ENCODE measurements at places on chromosomes 5 and 9.

DNA sequence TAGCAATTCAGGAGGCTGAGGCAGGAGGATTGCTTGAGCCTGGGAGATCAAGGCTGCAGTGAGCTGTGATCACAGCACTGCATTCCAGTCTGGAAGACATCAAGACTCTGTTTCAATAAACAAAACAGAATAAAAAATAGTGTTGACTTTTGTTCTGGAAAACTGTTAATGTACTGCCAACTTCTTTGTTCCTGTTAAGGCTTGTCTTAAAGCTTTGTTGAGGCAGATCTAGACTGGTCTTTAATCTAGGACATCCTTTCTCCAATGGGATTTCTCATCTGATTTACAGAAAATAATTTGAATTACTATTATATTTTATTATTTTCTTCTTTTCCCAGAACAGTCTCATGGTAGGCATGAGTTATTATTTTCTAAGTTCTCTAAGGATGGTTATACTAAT is 26.0 kb downstream of the BDP1 start:
- DNase-seq, result no peak

GRCh38 chr9:101119206-101119819 is 90.8 kb downstream of the PLPPR1 start:
- DNase-seq, result peak; percentile 88

DNA sequence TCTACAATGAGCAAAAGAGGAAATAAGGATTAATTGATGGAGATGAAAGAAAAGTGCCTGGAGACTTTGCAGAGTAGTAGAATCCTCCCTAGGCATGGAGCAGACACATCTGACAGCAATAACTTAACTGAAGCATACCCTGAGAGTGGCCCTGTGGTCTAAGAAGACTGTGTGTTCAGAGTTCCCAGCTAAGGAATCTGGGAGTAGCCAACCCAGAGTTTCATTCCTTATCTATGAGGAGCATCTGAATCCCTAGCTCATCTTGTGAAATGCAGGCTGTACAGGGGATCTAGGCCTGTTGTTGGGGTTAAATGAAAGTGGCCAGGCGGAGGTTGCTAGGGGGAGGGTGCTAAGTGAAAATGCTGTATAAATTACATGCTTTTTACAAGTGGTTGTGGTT is 233.1 kb upstream of the FBXL7 start:
- DNase-seq, result no peak

DNA sequence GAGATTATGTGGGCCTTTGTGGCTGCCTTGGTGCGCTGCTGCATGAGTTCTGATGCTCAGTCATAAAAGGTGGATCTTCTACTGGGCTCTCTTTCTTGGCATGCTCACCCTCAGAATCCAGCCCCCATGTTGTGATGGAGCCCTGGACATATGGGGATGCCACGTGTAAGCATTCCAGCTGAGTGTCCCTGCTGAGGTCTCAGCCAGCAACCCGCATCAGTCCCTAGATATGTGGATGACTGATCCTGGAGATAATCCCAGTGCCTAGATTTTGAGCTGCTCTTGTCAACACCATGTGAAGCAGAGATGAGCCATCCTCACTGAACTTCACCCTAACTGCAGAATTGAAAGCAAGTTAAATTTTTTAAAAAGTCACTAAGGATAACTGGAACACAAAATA is 390.1 kb downstream of the DMRT2 start:
- DNase-seq, result no peak

DNA sequence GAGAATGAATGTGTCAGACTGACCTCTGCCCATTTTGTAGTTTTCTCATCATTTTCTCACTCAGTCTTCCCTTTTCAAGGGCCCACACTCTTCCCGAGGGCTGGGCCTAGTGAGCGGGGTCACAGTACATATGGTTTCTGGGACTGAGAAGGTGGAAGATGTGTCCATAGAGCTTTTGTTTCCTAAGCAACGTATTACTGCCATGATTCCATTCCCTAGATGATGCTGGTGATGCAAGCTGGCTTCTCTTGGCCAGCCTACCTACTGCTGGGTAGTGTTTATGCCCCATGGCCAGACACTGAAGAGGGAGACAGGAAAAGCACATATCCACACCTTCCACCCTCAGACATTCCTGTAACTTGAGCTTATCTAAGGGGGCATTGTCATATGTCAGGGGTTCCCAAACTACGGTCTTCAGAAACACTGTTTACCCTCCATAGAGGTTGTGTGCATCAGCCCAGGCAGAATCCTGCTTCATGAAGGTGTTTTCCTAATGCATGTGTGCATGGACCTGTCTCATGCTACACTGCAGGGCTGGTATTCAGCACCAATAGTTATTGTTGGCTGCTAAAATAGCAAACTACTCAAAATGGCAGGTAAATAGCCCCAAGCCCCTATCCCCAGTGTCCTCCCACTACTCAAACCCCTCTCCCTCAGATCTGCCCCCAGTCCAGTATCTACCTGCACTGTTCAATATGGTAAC is 9.5 kb downstream of the IRF1 start:
- DNase-seq, result no peak

- no peak for DNase-seq
Observed at GRCh38 chr9:78598120-78598519, 301.2 kb downstream of the PSAT1 start.

- no peak for DNase-seq
Observed at GRCh38 chr5:83125560-83125959, 48.2 kb downstream of the XRCC4 start.

DNA sequence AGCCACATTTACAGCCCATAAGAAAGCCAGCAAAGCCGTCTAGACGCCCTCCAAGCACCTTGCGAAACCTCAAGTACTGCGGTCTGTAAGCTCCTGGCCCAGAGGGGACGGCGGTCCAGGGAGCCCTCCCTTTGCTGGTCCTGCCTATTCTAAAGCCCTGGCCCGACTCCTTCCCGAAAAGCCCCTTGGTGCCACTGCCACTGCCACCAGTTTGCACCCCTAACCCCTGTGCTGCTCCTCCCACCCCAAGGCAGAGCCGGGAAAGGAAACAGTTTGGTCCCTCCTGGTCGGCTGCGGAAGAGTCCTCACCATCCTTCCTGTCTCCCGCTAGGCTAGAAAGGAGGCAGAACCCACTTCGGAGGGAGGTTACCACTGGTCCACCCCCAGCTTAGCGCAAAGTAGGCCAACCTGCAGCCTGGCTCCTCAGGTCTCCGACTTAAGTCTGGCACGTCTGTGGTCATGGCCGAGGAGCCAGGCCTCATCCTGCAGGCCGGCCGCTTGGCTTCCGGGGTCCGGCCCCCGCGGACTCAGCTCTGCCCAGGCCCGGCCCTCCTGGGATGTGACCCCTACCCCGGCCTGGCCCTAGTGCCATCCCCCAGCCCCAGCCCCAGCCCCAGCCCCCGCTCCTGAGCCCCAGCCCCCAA is 916 bp downstream of the TOR1A start:
- peak; percentile 72 for DNase-seq

DNA sequence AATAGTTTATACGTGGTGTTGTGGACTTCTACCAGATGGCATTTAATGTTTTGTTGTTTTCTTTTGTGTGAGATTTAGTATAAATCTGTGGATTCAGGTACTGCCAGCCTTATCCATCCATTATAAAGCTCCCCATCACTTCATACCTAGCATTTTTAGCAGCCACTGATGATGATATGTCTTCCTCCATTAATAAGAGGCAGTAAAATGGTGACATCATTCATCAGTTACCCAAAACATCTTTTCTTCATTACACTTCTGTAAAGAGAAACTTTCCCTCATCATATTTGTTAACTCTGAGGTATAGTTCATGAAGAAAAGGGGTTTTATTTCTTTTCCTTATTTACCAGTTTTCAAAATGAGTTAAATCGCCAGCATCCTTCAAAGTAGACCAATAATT is 19.4 kb downstream of the CHD1 start:
- no peak for DNase-seq

DNA sequence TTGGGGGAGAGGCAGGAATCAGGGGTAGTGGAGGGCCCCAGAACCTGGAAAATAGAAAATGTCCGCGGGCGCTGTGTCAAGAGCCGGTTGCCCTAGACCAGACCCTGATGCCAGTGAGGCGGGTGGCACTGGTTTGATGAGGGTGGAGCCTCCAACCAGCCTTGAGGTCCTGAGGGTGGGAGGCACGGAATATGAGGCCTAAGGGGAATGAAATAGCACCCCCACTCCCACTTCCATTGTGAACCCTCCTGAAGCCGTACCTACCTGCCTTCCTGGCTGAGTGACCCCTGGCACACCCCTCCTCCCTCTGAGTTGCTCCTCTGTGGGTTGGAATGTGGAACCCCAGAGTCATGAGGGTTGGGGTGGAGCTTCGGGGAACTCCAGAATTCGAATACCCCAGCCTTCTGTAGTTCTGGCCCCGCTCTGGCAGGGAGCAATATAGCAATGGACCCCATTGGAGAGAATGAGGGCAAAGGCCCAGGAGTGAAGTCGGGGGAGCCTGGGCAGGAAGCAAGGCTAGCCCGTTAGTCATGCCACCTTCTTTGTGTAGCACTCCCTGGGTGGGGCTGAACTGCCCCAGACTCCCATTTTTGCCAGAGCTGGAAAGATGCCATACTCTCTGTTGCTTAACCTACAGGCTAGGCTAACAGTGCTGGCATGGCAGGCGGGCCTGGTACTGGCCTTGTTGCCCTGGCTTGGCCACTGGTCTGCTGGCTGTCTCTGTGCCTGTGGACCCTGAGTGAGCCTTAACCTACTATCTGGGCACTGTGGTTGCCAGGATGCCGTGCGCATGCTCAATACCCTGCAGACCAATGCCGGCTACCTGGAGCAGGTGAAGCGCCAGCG is 1.0 kb downstream of the FPGS start:
- DNase-seq, result no peak

DNA sequence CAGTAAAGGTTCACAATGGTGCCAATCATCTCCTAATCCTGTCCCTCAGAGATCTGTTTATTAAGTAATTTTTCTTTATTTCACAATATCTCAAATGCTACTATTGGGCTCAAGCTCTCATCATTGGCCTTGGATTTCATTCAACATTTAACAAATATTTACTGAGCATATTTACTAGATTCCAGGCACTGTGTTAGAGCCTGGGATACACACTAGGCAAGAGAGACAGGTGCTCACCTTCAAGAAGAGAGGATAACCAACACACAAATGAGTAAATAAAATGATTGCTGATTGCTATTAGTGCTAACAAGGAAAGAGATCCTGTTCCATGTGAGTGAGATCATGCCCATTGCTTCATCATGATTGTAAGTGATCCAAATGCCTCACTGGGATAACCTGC is 27.4 kb downstream of the PPP2R2B start:
- no peak for DNase-seq

GRCh38 chr5:137250421-137250820 is 248.7 kb downstream of the SPOCK1 start:
- no peak for DNase-seq

- no peak for DNase-seq
Observed at GRCh38 chr9:72935595-72935994, 17.3 kb downstream of the ALDH1A1 start.

DNA sequence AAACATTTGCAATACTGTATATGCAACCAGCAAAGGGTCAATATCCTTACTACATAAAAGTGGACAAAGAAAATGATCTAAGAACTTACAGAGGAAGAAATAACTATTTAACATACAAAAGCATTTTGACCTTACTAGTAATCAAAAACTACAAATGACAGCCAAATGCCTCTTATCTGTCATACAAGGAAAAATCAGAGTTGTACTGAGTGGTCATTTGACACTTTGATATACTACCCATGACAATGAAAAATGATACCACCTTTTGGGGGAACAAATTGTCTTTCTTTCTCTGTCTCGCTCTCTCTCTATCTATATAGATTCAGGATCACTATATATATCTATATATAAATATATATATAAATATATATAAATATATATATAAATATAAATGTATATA is 50.4 kb upstream of the ZSWIM6 start:
- DNase-seq, result no peak

DNA sequence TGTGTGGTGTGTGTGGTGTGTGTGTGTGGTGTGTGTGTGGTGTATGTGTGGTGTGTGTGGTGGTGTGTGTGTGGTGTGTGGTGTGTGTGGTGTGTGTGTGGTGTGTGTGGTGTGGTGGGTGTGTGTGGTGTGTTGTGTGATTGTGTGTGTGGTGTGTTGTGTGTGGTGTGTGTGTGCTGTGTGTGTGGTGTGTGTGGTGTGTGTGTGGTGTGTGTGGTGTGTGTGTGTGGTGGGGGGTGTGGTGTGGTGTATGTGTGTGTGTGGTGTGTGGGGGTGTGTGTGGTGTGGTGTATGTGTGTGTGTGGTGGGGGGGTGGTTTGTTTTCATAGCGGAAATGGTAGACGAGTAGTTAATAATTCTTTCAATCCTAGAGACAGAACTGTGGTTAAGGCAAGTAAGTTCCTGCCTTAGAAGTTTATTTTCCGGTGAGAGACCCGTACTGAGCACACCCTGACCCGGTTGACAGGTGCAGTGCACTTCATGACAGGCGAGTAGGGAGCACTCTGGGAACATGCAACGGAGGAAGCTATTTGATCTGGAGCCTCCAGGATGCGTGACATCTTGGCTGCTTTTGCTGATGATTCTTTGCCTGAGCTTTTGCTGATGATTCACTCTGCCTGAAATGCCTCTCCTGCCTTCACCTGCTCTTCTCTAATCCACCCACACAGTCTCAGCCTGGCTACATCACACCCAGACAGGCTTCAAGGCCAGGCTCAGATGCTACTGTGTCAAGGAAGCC is 21.7 kb upstream of the FAT2 start:
- DNase-seq, result peak; percentile 83

GRCh38 chr5:170861667-170861916 is 226 bp upstream of the RANBP17 start:
- DNase-seq, result no peak
